Pulmonary artery endothelial cell (primary cell): ENCODE measurements at places on chromosomes 13 and 19. TPM values are rescaled to one million over a fixed set of nuclear protein-coding genes. Genes with fewer than 3 reads are reported as not detected.

The PSG2 gene
- not detected in 2 replicates for total RNA-seq

The HRC gene
- not detected in 2 replicates for total RNA-seq

The CGB5 gene
- not detected in 2 replicates for total RNA-seq

The ZNF625 gene
- total RNA-seq, result 11.1 and 12.9 TPM in 2 replicates

The ZNF708 gene
- total RNA-seq, result 4.9 and 5.9 TPM in 2 replicates

The SIGLEC6 gene
- total RNA-seq, result not detected in 2 replicates

The ADAT3 gene
- 2.4 and 3.1 TPM in 2 replicates for total RNA-seq

The FXYD5 gene
- 31.8 and 32.1 TPM in 2 replicates for total RNA-seq

The IL17D gene
- total RNA-seq, result 5.8 and 9.6 TPM in 2 replicates

The ANKLE1 gene
- total RNA-seq, result 1.3 and 3.0 TPM in 2 replicates
